ENCODE measurements at places on chromosomes 11 and 22.

DNA sequence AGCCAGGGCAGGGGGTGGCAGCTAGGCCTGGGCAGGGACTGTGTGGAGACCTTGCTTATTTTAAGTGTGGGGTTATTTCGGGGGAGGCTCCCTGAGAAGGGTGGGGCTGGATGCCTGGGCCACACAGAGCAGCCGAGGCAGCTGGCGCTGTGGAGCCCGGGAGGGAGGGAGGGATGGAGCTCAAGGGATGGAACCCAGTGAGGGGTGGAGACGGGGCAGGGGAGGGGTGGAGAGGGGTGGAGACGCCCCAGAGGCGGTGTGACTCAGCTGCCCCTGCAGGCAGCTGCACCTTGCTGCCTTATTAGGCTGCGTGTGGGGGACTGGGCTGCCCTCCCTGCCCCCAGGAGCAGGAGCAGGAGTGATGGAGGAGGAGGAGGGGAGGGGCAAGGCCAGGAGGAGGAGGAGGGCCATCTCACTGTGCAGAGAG is 9.8 kb upstream of the TSSC4 start:
- DNase-seq: no peak

DNA sequence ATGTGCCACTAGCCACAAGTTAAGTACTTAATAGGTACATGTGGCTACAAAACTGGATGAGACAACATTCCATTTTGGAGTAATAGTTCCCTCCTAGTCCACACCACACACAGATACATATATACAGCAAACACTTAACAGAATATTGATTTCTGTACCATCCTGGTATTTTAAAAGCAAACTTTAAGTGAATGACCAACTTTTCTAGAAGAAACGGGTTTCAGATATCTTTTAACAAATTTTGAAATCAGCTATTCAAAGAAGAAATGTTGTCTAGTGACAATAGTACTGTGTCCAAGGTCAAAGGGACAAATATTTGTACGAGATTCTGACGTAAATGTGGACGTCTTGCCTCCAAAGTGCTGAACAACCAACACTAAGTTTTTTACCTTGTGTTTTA is 12.3 kb upstream of the CARD16 start:
- no peak for DNase-seq

DNA sequence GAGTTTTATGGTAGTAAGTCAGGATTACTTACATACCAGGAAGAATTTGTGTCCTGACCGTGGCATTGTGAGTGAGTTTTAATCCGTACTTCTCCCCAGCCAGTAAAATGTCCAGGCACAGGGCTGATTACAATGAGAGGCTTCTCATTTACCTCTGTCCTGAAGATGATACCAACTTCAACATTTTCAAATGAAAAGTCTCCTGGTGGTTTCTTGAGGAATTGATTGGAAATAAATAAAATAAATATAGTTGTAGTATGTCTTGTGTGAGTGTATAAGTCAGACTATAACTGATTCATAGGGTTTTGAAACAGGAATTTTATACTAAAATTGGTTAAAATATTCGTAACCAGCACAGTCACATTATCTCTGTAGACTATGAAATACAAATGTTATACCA is 382.5 kb downstream of the ETS1 start:
- DNase-seq: no peak

- DNase-seq: no peak
Observed at GRCh38 chr11:61713906-61714305, 33.7 kb downstream of the DAGLA start.

- DNase-seq: no peak
Observed at GRCh38 chr22:33012833-33013450, 45.2 kb downstream of the SYN3 start.

DNA sequence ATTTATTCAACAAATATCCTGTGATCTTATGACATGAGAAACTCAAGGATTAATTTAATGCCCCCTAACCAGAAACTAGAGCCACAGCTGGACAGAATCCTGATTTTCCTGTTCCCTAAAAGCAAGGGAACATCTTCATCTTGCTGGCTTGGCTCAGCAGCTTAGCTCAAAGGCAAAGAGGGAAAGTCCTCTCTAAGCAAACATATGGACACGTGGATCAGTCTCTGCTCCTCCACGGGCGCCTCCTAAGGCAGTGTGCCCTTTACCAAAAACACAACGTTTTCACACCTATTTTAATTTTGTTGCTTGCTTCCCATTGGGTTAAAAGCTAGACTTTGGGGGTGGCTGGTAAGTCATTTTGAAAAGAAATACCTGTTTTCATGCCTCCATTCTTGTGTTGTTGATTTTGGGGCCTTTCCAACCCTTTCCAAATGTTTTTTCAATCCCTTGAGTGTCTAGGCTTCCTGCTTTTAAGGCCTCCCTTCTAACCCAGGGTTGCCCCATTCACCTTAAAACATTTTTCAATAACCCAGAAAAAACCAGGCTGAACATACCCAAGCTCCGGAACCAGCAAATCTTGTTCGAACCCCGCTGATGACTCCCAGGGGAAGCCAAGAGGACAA is 15.5 kb downstream of the SLC1A2 start:
- DNase-seq: no peak

GRCh38 chr11:120104041-120104565 is 33.8 kb downstream of the TRIM29 start:
- DNase-seq: no peak

DNA sequence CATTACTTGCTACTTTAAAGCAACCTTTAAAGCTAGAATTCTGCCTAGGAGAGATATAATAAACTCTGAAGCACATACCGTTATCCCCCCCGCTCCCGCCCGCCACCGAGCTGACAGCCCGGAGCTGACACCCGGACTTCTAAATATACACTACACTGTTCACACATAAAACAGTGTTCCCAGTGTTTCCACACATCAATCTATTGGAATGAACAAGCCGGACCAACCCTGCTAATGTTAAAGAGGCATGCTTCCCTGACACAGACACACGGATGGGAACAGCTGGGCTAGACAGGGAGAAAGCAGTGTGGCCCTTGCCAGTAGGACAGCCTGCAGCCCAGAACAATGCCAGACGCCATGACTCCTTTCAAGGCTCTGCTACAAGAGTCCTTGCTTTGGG is 108.4 kb upstream of the CSNK2A3 start:
- DNase-seq: peak; percentile 64

DNA sequence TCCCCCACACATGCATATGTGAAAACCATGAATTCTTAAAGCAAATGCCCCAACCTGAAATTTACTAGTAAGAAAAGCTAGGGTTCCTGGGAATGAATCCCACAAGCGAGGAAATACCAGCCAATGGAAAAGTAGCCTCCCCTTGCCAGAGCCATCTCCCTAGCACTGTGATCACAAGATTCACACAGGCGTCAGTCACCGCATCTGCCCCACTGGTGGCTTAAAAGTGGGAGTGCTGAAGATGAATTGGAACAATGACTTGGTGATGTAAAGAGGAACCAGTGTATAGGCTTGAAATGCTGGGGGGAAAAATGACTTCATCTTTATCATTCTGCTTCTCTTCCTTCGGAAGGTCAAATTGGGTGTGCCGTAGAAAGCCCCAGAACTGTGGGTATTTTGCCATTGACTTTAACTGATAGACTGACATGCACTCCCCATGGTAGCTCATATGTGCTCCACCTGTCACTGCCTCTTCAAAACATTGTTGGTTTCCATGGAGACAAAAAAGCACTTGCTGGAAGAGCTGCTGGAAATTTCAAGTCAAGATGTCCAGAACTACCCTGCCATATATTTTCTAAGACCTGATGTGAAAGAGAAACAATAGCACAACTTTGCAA is 19.2 kb upstream of the ASPHD2 start:
- peak; percentile 57 for DNase-seq

GRCh38 chr22:42990131-42990838 is 24.7 kb downstream of the PACSIN2 start:
- no peak for DNase-seq

DNA sequence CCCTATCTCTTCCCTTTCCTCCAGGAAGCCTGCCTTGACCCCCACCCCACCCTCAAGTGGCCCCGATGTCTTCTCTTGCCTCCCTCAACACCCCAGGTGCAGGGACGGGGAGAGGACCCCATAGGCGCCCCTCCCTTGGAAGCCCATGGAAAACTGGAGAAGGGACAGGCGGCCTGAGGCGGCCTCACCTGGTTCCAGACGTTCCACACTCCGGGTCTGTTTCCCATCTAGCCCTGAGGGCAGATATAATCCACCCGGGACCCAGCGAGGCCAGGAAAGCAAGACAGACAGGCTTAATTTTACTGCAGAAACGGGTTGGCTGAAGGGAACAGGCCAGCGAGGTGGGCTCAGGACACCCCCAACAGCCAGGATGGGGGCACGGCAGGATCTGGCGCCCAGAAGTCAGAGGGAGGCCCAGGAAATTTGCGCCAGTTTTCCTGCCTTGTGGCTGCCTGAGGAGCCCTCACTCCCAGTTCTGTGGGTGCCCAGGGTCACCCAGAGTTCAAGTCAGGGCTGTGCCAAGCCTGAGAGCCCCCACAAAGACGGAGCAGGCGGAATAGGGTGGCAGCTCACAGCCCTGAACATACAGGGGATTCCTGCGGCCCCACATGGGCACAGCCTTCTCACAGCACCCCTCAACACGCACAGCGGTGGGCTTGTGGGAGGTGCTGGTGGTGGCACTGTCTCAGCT is 3.0 kb upstream of the SIGIRR start:
- DNase-seq: no peak

- DNase-seq: no peak
Observed at GRCh38 chr11:65790902-65791650, 4.2 kb downstream of the OVOL1 start.

DNA sequence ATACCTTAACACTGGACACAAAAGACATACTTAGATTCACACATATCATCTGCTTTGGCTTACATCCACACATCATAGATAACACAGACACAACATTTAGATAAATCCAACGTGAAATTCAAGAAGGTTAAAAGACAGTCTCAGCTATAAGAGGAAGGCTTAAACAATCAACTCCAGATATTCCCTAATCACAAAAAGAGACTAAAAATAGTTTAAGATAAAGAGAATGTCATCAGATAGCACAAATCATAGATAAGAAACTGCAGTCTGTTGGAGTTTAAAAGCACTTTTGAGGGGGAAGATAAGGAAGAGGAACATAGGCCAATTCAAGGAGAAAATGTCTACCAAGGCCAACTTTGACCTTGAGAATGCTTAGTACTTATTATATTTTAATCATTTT is 504.8 kb downstream of the JRKL start:
- no peak for DNase-seq

GRCh38 chr11:72015511-72016061 is 16.9 kb downstream of the IL18BP start:
- peak; percentile 44 for DNase-seq

DNA sequence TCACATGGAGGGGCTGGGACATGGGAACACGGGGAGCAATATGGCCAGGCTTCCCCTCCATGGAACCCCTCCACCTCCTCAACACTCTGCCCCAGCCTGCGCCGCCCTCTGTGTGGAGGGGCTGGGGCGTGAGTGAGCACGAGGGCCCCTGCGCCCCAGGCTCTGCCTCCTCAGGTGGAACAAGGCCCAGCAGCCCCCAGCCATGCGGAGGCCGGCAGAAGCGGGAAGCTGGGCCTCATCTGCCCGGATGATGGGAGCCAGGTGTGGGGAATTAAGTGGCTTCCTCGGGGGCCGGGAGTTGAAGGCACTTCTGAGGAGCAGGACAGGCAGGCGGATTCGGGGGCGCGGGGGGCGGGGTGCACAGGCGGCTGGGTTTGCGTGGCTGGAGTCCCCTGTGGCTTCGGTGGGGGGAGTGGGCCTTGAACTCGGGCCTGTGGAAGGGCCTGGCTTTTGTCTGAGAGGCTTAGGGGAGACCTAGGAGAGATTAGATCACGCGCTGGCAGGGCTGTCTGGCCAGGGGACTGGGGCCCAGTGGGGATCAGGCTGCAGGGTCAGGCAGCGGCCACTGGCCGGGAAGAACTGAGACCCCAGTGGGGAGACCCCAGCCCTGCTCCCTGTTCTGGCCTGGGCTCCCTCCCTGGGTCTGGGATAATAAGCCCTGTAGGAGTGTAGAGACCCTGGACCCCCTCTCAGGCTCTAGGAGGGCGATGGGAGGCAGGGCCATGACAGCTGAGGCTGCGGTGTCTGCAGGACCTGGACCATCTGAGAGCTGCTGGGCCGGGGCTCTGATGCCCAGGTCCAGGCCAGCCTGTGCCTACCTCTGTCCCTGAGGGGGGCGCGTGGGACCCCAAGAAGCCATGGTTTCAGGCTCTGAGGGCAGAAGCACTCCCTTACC is 13.3 kb downstream of the PRR33 start:
- peak; percentile 93 for DNase-seq

DNA sequence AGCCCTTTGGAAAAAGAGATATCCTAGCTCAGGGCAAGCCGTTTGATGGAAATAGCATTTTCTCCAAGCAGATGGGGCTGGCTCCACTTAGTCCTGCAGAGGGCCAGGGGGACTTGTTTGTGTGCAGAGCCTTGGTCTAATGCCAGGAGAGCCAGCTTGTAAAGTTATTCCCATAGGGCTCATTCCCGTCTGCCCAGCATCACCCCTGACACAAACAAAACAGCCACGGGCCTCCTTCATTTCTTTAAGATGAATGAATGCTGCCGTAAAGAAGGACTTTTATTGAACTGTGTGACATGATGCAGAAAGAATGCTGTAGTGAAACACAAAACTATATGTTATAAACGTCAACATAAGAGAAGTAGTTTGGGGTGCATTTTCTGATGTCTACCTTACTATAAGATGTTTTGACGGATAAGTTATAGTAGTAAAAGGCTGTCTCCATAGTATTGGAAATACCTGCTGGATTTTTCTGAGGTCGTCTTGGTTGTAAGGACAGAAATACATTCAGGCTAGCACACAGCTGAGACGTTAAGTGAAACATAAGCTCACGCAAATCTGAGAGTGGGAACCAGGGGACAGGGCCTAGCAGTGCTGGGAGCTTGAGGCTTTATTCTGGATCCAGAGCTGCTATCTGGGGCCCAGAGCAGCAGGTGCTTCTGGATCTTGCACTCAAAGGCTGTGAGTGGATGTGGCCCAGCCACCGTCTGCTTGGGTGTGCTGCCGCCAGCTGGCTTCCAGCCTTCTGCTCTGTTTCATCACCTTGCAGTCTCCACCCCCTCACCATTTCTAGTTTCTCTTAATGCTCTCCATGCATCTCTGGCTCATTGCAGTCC is 53.3 kb downstream of the NCAM1 start:
- DNase-seq: peak; percentile 70

- no peak for DNase-seq
Observed at GRCh38 chr22:45575173-45575572, 72.5 kb downstream of the FBLN1 start.

DNA sequence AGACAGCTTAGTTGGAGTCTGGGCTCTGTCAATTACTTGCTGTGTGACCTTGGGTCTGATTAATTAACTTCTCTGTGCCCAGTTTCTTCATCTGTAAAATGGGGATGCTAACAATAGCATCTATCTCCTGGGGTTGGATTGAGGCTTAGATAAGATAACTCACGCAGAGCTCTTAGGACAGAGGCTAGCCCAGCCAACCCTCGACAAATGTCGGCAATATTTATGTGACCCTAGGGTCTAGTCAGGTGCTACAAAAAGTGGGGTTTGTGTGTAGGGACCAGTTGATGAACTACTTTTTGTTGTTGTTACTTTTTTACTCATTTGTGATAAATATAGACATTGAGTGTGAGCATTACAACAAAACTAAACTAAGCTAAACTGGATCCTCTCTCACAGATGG is 22.4 kb downstream of the SYT13 start:
- no peak for DNase-seq

- no peak for DNase-seq
Observed at GRCh38 chr11:40027720-40028119, 1431.7 kb downstream of the LRRC4C start.

- DNase-seq: no peak
Observed at GRCh38 chr11:107123022-107123421, 104.7 kb upstream of the GUCY1A2 start.

- DNase-seq: no peak
Observed at GRCh38 chr22:44192098-44192815, 11.5 kb downstream of the PARVG start.
